Activated naive CD8-positive, alpha-beta T cell treated with anti-CD3 and anti-CD28 coated beads, Interleukin-2, amount 50 U/mL, for 24 hours (primary cell): ENCODE measurements at places on chromosomes 2 and 18.

DNA sequence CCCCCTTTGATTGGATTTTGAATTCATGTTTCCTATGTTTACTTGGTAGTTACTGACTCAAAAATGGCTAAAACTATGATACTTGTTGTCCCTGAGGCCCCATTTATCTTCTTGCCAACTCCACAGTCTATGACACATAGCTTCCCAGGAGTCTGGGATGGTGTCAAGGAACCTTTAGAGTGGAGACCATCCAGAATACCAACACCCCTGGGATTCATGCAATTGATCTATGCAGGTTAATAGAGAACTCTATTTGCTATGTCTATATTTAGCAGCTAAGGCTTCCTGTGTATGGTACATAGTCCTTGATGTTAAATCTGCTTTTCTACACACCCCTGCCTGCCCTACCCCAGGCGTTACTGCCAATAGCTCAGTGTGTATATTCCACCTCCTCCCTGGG is 218.5 kb upstream of the HDAC4 start:
- DNase-seq = no peak

- DNase-seq = no peak
Observed at GRCh38 chr18:69658685-69659084, 258.0 kb downstream of the DOK6 start.

DNA sequence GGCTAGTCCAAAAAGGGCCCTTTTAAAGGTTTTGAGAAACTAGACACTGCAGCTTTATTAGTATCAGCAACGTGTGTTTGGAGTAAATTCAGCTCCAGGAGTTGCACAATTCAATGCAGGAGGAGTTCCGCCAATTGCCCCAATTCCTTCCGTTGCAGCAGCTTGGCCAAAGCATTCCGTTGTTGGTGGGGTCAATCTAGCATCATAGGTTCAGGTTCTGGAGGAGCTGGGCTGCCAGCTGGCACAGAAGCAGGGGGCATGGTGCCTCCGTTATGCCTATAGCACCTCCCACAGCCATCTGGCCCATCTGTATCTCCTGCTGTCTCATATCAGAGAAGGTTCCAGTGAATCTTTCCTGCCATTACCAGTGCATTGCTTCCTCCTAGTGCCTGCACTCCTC is 55.4 kb downstream of the REL start:
- DNase-seq = no peak

DNA sequence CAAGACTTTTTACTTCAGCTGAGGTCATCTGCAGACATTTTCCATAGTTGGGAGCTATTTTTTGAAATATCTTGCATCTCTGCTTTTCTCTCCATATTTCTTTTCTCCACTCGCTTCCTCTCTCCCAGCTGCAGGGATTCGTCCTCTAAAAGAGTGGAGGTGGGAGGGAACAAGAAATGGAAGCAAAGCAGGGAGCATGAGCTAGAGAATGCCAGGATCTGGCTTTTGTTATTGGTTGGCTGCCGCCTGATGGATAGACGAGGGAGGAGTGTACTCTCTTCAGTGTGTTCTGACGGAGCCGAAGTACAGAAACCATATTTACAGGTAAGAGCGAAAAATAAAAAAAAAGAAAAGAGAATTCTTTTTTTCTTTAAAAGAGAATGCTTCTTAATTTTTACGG is at the start of gene CSRNP3:
Gene CSRNP3, plus strand, starts transcription at position 282 of the 400 bp plus-strand sequence. CDS start 125,368 bp downstream, outside the sequence.
- DNase-seq = no peak

GRCh38 chr2:152466980-152467676 is 132.2 kb downstream of the FMNL2 start:
- no peak for DNase-seq

GRCh38 chr18:66990909-66991308 is 387.0 kb upstream of the CDH19 start:
- no peak for DNase-seq

DNA sequence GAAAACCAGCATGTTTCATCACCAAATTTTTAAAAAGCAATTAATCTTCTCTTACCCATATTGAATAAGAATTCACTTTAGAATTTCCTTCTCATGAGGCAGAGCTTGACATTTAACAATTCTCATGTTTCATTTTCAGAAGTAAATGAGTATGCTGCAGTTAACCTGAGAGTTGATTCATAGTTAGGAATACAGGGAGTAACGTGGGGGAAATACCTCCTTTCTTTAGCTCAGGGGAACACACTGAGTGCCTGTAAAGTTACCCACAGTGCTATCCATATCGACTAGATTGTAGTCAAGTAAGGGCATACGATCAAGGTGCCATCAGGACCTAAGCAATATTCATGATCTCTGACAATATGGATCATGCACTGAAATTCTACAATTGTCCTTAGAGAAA is 38.9 kb upstream of the ATIC start:
- no peak for DNase-seq

GRCh38 chr2:41965909-41966295 is 81.9 kb upstream of the PKDCC start:
- DNase-seq = no peak

GRCh38 chr2:127897531-127898211 is 11.9 kb upstream of the AMMECR1L start:
- DNase-seq = no peak

- no peak for DNase-seq
Observed at GRCh38 chr2:5479265-5479928, 212.8 kb upstream of the SOX11 start.

GRCh38 chr2:47737191-47737975 is 45.6 kb upstream of the MSH6 start:
- no peak for DNase-seq

- DNase-seq = no peak
Observed at GRCh38 chr2:229997565-229997964, 71.2 kb downstream of the SLC16A14 start.

DNA sequence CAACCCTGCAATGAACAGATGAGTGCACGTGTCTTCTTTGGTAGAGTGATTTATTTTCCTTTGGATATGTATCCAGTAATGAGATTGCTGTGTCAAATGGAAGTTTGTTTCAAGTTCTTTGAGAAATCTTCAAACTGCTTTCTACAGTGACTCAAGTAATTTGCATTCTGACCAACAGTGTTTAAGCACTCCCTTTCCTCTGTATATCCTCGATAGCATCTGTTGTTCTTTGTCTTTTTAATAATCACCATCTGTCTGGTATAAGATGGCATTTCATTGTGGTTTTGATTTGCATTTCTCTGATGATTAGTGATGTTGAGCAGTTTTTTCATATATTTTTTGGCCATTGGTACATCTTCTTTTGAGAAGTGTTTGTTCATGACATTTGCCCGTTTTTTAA is 1608.3 kb upstream of the ZEB2 start:
- no peak for DNase-seq
